SIG-M5 (cell line): ENCODE measurements at places on chromosomes 3 and 15.

- DNase-seq: no peak
Observed at GRCh38 chr3:108486941-108487340, 23.5 kb downstream of the MYH15 start.

GRCh38 chr15:57255751-57256341 lies 120.5 kb upstream of the CGNL1 start:
- no peak for DNase-seq

DNA sequence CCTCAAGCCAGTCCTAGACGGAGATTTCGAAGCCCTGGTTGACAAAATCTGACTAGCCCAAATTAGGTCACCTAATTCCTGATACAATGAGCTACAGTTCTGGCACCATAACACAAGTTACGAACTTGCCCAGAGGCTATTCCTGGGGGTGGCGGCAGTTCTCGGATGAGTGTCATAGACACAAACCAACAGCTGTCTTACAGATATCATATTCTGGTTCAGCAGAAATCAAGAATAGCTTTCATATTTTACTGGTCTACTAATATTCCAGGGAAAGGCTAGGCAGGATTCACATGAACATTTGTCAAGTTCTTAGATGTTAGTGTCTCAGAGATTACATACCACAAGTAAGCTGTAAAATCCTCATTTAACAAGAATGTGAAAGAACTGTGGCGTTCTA lies 8.8 kb downstream of the ANAPC13 start:
- DNase-seq: no peak

DNA sequence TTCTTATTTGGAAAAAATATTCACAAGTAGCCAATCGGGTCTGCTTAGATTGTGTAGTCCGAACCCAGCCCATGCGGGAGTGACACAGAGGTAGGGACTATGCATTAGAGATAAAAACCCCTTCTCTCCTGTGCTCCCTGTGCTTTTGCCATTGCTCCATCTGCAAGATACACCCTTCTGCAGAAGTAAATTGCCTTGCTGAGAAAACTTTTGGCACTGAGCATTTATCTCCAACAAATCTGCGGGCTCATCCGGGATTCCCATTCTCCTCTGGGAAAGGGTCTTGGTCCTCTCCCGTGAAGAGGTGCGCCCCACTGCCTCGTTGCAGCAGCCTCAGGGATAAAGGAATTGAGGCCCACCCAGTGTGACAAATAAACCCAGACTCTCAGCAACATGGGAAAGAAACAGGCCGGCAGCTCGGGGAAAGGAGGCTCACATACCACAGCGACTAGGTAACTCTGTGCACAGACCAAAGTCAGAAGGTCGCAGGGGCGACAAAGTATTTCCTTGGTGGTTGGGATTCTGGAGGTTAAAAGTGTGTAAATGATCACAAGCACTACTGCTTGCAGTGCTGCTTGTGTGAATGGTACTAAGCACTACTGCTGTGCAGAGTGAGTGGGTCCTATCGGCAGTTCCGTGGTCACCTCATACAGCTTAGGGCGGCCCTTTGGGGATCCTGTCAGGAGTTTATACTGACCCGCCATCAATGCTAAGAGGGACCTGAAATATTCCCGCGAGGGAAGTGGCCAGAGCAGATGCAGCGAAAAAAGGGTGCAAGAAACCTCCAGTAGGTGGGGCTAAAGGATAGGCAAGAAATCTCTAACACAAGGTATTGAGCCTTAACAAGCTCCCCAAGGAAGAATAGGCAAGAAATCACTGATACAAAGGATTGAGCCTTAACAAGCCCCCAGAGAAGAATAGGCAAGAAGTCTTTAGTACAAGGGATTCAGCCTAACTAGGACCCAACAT lies 54.3 kb downstream of the GSK3B start:
- no peak for DNase-seq

DNA sequence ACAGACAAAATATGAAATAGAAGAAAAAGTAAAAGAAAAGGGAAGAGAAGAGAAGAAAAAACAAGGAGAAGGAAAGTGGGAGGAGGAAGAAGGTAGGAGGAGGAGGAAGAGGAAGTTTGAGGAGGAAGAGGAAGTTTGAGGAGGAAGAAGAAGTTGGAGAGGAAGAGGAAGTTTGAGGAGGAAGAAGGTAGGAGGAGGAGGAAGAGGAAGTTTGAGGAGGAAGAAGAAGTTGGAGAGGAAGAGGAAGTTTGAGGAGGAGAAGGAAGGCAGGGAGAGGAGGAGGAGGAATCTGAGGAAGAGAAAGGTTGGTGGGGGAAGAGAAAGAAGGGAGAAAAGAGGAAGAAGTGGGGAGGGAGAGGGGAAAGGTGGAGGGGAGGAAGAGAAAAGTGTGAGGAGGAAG lies 169.2 kb upstream of the RORA start:
- DNase-seq: no peak

DNA sequence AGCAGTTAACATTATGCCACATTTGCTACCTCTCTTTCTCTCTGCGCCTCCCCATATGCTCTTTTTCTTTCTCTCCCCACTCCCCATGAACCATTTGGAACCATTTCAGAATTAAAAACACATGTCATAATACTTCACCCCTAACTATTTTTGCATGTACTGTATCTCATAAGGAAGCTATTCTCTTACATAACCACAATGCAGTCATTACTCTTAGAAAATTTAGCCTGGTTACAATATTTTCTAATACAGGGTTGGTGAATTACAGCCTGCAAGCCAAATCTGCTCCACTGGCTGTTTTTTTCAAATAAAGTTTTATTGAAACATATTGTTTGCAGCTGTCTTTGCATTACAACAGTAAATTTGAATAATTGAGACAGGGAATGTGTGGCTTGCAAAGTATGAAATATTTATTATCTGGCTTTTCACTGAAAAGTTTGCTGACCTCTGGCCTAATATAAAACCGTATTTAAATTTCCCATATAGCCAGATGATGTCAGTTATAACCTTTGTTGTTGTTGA lies 62.8 kb downstream of the SGO1 start:
- no peak for DNase-seq

DNA sequence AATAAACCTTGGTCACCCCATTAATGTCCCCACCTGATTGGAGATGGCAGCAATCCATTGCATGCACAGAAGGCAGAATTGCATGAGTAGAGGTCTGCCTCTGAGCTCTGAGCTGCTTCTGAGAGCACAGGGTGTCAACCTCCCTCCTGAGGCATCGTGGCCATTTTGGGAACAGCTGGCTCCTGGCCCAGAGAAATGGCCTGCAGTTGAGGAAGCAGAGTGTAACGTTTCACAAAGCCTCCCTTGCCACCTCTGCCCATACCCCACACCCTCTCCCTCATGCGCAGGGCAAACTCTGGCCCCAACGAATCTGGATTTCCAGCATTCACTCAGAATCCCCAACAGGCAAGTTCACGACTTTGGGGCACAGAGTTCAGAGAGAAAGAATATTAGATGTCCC lies 198.9 kb downstream of the ADAMTS9 start:
- DNase-seq: no peak

GRCh38 chr15:60781211-60781713 lies 302.3 kb upstream of the ICE2 start:
- no peak for DNase-seq

- DNase-seq: no peak
Observed at GRCh38 chr3:150073031-150073430, 102.3 kb upstream of the PFN2 start.

DNA sequence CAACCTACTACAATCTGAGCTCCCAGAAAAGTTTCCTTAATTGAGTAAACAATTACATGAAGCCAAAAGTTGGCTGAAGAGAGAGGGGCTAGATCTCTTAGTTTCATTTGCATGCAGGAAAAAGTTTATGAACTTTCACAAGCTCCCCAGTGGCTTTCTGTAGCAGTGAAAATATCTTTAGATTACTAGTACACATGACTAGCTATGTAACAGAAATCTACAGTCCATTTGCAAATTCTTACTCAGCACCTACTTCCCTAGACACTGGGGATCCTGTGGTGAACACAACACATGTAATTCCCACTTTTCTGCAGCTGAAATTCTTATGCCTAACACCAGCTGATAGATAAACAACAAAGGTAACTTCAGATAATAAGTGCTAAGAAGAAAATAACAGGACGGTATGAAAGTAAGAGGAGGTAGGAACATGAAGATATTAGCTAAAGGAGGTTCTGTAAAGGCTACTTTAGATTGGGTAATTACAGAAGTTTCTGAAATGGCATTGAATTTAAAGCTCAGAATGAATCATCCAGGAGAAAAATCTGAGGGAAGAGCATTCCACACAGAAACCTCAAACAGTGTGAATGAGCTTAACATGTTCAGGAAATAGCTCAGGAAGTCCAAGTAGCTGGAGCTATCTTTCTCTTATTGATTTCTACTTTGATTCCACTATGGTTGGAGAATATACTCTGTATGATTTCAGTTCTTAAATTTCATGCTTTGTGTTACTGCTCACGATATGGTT lies 204.8 kb downstream of the MAGI1 start:
- no peak for DNase-seq

DNA sequence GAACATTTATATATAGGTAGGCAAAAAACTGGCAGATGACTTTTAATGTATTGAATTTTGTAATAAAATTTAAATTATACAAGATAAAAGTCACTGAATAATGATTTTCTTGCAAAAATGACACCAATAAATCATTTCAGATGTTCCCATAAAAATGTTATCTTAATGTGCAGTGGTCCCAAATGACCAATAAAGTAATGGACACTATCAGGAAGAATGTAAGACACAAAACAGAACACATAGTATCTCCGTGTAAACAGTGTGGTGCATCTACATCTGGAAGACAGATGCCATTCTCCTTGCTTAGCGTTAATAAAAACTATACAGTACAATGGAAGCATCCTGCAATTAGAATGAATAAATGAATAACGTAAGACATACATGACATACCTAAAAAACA lies 41.5 kb downstream of the FGF7 start:
- no peak for DNase-seq

- no peak for DNase-seq
Observed at GRCh38 chr15:33115191-33115861, 79.2 kb downstream of the FMN1 start.

GRCh38 chr3:49121132-49121736 lies 611 bp upstream of the USP19 start:
- DNase-seq: no peak

DNA sequence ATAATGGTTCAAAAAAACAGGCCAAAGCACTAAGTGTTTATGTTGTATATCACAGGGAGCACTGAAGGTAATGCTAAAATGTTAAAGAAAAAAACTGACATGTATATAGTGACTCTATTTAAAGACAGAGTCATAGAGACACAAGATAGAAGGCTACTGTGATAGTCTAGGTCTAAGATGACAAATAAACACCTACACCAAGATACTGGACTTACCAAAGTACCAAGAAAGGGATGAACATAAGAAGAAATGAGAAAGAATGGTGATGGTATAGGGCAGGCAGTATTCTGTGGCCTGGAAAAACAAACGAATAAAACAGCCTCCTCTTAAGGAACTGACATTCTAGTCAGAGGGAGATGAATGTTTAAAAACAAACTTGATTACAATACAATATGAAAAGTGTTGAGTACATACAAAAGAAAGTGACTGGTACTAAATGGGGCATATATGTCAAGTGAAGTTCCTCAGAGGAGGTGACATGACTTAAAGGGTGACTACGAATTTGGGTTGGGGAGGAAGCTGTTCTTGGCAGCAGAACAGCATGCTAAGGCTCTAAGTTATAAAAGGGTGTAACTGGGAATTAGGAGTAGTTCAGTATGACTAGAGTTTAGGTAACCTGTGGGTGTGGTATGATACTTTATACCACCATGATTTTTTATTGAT lies 5.9 kb downstream of the ABHD10 start:
- DNase-seq: no peak

- DNase-seq: no peak
Observed at GRCh38 chr3:52880474-52880873, 16.9 kb downstream of the STIMATE start.

DNA sequence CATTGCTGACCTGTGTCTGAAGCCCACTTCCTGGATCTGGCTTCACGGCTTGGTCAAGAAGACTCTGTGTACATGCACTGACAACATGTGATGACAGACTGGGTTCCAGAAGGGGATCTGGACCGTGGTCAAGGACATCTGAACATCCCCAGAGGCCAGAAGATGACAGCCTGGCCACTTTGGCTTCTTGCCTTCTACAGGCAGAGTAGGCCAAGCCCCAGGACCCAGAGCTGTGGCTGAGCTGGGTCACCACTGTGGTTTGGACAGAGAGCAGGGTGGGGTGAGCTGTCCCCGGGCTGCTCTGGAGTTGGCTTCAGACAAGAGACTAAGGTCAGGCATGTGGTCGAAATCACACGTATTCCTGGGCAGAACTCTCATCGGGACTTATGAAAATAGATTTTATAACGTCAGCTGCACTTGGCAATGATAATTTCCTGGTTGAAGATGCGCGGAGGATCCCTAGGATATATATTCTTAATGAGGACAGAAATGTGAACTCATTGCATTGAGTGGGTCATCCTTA lies 114.1 kb upstream of the FRMD4B start:
- no peak for DNase-seq

- DNase-seq: no peak
Observed at GRCh38 chr3:28574036-28574435, 225.4 kb upstream of the AZI2 start.
